ENCODE measurements at places on chromosomes 3 and 15.

DNA sequence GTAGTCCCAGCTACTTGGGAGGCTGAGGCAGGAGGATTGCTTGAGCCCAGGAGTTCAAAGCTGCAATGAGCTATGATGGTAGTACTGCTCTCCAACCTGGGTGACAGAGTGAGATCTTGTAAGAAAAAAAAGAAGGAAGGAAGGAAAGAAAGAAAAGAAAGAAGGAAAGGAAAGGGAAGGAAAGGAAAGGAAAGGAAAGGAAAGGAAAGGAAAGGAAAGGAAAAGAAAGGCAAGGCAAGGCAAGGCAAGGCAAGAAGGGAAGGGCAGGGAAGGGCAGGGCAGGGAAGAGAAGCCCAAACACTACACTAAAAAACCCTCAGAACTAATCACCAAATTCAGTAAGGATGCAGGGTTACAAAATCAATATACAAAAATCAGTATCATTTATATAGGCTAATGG is 341.6 kb downstream of the ERC2 start:
- no peak for DNase-seq

DNA sequence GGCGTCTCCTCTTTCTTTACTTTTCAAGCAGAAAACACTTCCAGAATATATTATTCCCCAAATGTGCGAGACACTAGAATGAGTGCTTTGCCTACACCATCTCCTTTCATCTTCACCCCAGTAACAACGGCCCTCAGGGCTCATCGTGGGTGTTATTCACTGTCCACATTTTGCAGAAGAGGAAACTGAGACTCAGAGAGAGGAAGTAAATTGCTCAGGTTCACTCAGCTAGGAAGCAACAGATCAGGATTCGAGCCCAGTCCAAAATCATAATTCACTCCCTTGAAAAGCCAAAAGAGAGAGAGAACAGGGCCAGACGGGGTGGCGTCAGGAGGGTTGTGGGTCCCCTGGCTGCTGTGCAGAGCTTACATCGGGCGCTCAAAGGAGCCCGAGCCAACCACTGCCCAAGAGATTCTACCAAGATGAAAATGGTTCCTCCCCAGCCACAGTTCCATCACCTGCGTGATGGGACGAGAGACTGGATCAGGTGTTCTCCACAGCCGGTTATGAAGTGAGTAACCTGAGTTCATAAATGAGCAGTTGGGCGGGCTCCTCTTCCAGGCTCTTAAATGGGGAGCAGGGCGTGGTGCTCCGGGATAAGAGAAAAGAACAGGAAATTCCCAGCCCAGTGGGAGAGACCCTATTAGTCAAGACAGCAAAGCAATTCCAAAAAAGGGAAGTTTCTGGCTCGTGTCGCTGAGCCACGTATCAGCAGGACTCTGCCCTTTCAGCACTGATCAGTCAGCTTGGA is 48.6 kb upstream of the FLNB start:
- no peak for DNase-seq

GRCh38 chr15:67967871-67968431 is 86.2 kb upstream of the PIAS1 start:
- peak; percentile 91 for DNase-seq

DNA sequence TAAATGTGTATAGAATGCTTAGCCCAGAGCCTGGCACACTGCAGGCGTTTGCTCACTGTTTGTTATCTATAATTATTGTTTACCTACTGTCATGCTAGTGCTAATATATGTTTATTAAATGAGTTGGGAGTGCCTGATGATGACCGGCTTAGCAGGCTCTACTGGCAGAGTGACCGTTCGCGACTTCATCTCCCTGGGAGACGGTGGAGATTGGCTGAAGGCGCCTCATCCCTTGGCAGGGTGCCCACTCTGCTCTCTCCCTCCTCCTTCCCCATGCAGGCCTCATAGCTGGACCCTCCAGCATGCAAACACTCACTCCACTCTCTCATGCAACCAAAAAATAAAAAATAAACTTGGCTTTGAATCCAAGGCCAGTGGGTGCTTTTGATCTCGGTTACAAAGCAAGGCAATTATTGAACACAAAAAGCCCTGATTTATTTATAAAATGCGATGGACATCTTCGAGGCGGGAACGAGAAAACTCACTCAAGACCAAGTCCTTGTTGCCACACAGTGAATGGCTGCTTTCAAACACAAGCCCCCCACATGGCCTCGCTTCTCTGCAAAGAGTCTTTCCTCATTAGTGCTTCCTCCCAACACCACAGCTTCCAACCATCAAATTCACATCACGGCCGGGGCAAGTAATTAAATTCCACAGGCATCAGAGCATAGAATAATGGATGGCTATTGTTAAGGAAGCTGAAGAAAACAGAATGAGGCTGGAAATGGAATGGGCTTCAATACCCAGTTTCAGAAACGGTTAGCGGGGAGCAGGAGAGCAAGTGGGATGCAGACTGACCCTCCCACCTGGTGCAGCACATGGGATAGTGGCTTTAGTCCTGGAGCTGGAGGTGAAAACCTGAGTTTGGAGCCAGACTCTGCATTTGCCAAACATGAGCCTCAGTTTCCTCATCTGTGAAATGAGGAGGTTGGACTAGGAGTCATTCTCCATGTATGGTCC is 135.7 kb upstream of the RAD18 start:
- no peak for DNase-seq

GRCh38 chr3:100896994-100897393 is 96.2 kb downstream of the ABI3BP start:
- DNase-seq, result no peak

GRCh38 chr3:38829404-38829803 is 13.4 kb upstream of the SCN10A start:
- peak; percentile 78 for DNase-seq

- DNase-seq, result no peak
Observed at GRCh38 chr15:82624008-82624407, 23.2 kb downstream of the CPEB1 start.

Measured in urothelium cell line (cell line).